Globus pallidus (tissue), 1 donor: ENCODE measurements at places on chromosomes 4 and X.
A peak's percentile ranks its signal among the peaks of the same experiment; 100 is the strongest.

- no peak for DNase-seq
These were observed 99.7 kb downstream of the MMRN1 start for GRCh38 chr4:89994176-89994873.

GRCh38 chr4:75830906-75831305, 71.3 kb downstream of the PPEF2 start:
- DNase-seq = no peak

- DNase-seq = no peak
These were observed 1457.2 kb upstream of the PCDH7 start for GRCh38 chr4:29262986-29263385.

- DNase-seq = peak; percentile 66
These were observed 22.7 kb upstream of the MSN start for GRCh38 chrX:65644621-65645289.

DNA sequence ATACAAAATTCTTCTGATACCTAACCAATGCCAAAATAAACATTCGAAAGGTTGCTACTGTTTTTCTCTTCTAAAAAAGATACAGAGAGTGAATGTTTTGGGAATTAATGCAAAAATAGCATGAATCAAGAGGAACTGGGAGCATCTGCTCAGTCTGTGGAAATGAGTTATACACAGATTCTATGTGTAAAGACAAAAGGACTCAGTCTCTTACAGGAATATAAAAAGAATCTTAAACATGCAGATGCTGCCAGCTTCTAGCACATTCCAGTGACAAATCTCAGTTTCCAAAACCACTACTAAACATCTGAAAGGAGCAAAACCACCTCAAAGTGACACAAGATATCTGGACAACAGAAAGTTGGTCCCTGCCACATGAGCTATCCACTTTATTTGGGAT, 55.0 kb downstream of the PAPSS1 start:
- no peak for DNase-seq

DNA sequence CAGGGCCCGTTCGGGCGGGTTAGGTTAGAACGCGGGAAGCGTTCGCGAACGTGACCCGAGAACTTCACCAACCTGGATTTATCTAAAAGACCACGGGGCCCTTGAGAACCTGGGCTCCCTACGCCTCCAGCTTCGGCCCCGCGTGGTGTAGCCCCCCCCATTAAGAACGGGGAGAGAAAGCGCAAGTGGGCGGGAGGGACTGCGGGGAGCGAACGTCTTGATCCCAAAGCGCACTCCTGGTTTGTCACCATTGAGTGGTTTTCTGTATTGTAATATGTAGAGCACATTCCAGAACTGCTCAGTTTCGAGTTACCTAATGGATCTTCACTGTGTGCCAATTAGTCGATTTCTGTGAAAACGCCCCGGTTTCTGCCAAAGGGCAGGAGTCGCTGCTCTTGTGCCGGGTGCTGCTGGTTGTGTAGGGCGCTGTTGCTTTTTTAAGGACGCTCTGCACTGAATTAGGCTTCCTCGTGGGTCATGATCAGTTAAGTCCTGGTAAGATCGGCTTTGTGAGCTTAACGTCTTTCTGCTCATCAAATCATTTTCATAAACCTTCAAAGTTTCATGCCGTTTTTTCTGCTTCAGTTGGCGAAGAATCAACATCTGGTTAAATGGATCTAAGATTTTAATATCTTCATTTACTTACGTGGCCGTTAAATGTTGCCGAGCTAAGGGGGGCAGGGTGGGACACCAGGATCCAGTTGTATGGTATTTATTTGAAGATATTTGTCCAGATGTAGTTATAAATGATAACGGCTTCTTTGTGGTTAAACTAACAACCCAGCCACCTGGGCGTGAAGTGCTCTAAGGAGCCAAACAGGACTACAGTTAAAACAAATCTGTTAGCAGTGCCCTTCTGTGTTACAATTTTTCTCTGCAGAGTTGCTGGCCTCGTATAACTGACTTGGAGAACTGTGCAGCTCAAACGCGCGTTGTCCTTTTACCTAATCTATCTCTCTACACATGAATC, 809 bp downstream of the MND1 start:
- DNase-seq = peak; percentile 37

DNA sequence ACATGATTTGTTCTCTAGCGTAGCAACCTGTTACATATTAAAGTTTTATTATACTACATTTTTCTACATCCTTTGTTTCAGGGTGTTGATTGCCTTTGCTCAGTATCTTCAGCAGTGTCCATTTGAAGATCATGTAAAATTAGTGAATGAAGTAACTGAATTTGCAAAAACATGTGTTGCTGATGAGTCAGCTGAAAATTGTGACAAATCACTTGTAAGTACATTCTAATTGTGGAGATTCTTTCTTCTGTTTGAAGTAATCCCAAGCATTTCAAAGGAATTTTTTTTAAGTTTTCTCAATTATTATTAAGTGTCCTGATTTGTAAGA, 2.4 kb downstream of the ALB start:
- DNase-seq = no peak

- DNase-seq = no peak
These were observed 98.9 kb upstream of the ADRA2C start for GRCh38 chr4:3667258-3667657.

- no peak for DNase-seq
These were observed 68.9 kb downstream of the ACOX3 start for GRCh38 chr4:8371596-8371995.

GRCh38 chr4:73335679-73336078, 68.4 kb upstream of the ALB start:
- no peak for DNase-seq

- no peak for DNase-seq
These were observed 227.5 kb downstream of the PAPSS1 start for GRCh38 chr4:107492566-107492965.

- no peak for DNase-seq
These were observed 89.4 kb downstream of the EFNB1 start for GRCh38 chrX:68918202-68918601.

GRCh38 chr4:36218121-36218520, 26.2 kb downstream of the ARAP2 start:
- DNase-seq = peak; percentile 47

DNA sequence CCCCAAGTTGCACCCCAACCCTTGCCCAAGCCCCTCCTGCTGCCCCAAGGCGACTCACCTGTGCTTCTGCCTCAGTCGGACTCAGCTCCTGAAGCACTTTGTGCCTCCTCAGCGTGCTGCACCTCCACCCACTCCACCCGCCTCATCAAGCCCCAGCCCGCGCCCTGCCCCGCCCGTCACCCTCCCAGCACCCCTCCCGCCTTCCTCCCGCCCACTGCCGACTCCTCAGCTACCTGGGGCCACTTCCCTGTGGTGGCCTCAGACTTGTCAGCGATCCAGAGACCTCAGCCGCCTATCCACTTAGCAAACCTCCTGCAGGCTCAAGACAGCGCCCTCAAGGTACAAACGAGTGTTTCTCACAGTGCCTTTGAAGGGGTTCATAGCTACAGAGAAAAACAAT, 19.6 kb upstream of the IQCM start:
- no peak for DNase-seq

- DNase-seq = no peak
These were observed 51.0 kb downstream of the SPIN2B start for GRCh38 chrX:57070185-57070984.

DNA sequence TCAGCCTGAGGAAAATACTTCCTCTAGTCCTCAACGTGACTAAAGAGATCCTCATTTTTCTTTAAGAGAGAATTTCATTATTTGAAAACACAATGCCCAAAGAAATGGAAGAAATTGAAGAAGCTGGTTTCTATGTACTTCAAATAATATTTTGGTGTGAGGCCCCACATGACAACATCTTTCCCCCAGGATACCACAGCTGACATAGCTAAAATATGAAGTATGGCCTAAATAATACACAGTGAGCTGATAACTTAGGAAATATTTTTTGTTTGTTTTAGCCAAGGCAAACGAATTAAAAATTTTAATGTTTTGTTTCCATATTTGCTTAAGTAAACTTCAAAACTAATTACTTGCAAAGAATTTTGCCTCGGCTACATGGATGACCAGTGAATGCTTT, 149.2 kb downstream of the CBR4 start:
- DNase-seq = no peak

- peak; percentile 25 for DNase-seq
These were observed 107.6 kb downstream of the USP46 start for GRCh38 chr4:52551487-52551886.

DNA sequence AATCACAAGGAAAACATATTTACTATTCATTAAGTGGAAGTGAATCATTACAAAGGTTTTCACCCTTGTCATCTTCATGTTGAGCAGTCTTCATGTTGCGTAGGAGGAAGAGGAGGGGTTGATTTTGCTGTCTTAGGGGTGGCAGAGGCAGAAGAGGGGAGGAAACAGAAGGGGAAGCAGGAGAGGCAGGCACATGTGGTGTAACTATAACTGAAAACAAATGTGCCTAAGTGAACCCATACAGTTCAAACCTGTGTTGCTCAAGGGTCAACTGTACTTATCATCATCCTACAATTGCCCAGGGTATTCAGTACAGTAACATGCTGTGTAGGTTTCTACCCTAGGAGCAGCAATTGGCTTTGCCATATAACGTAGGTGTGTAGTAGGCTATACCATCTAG, 47.2 kb downstream of the SYNPO2 start:
- no peak for DNase-seq

DNA sequence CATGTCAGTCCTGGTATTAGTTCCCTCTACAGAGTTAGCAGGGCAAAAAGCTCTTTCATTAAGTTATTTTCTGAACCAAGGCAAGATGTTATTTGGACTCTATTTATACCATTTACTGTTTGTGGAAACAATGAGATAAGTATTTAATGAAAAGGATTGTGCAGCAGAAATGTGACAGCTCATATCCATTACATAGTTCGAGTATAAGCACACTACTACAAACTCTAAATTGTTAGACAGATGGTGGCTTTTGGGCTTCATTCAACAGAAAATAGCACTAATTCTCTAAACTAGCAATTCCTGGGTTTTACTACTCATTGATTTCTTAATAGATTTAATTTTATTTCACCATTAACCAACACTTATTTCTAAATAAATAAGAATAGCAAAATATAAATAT, 95.2 kb upstream of the ANK2 start:
- no peak for DNase-seq

DNA sequence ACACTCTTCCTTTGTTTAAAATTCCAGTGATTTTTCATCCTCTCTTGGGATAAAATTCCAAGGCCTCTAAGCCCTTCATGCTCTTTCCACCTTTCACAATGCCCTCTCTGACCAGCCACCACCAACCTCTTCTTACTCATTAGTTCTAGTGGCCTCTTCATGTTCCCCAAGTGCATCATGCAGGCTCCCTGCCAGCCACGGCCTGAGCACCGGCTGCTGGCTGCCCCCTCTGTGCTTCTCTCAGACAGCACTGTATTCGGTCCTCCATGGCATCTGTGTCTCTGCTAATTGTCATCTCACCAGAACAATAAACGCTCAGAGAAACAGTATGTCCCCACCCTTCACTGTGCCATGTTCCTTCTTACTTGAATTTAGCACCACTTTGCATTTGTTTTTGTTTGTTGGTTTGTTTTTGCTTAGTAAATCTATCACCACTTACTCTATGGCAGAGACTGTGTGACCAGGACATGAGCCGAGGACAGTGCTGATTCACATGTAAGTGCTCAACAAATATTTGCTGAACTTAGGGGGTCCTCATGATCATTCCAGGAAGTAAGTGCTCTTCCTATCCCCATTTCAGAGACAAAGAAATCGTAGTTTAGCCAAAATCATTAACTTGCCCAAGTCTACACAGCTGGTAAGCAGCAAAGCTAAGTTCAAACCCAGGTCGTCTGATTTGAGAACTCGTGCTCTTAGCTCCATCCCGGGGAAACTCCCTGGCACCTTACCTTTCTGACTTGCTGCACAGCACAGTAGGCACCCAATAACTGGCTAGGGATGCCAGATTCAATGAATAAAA, 77.1 kb upstream of the UCP1 start:
- DNase-seq = peak; percentile 46

GRCh38 chrX:136870064-136870463, 10.5 kb downstream of the RBMX start:
- DNase-seq = no peak

DNA sequence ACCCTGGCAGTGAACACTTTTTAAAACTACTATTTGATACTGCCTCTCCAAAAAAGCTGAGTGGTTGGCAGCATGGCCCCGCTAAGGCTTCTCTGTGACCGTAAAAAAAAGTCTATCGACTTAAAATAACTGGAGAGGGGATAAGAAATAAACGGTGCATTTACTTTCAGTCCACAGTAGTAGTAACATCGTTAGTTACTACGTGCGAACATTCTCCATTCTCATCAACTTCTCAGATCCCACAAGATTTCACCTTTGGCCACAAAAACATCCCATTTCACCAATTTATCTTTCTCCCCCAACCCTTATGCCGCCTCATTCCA, 524 bp upstream of the EXOSC9 start:
- no peak for DNase-seq

DNA sequence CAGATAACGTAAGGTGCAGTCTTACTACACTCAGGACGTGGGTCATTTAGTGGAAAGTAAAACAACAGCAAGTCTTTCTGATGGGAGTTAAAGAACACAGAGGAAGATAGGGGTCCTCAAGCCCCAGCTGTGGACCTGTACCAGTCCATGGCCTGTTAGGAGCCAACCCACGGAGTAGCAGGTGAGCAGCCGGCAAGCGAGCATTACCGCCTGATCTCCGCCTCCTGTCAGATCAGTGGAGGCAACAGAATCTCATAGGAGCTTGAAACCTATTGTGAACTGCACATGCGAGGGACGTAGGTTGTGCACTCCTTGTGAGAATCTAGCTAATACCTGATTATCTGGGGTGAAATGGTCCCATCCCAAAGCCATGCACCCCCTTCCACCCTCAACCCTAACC, 1180.8 kb downstream of the FSTL5 start:
- DNase-seq = no peak

GRCh38 chrX:40140706-40141499, 43.1 kb upstream of the BCOR start:
- no peak for DNase-seq

GRCh38 chrX:119229253-119229615, 6.9 kb upstream of the PGRMC1 start:
- no peak for DNase-seq

DNA sequence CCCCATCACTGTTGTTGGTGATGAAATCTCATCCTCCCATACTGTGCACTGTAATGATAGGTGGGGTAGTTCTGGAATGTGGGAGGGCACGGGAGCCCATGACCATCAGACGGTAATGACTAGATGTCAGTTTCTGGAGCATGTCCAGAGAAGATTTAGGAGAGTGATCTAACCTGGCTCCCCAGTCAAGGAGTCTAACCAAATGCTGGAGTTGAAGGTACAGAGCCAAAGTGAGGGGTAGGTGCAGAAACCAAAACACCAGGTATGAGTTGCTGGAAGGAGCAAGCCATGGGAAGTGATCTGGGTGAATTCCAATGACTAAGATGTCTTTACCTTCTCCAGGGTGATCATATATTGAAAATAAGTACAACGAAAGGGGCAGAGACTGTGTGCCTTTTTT, 296.9 kb downstream of the INPP4B start:
- no peak for DNase-seq

DNA sequence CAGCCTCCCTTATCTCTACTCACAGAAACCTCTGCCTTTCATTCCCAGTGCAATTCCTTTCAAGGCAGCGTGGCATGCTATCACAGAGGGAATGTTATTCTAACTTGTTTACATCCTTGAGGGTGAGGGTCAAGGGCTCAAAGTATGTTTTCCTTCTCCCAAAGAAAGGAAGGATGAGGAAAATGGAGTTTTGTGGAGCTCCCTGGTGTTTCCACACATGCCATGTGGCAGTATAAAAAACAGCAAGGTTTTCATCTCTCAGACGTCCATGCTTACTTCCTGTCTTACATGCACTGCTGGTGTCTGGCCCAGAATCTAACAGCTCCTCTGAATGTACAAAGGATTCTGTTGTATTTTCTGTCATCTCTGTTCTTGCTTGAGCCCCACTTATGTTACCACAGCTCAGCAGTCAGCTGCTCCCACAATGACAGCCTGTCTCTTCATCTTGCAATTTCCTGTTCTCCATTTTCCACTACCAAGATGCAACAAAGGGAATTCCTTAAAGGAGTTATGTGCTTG, 128.0 kb downstream of the SNCA start:
- peak; percentile 85 for DNase-seq
